ENCODE measurements at places on chromosomes 7 and 10. TPM values are rescaled to one million over a fixed set of nuclear protein-coding genes. Genes with fewer than 3 reads are reported as not detected.

DNA sequence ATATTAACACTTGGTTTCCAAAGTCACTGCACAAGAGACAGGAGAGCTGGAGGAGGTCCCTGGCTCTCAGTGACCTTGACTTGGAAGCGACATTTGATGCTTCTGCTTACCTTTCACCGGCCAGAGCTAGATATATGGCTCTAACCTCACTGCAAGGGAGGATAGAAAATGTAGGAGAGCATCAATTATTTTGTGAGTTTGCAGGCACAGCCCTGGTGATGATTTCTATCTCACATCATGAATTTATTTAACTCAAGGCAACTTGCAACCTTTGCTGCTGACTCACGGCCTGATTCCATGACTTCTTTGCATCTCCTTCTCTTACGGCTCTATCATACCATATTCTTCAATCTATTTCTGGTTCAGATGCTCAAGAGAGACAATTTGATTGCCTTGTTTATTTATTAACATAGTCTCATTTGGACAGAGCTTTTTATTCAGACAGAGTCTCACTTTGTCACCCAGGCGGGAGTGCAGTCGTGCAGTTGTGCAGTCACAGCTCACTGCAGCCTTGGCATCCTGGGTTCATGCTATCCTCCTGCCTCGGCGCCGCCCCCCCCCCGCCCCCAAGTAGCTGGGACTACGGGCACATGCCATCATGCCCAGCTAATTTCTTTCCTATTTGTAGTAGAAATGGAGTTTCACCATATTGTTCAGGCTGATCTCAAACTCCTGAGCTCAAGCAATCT, 196.0 kb downstream of the REEP3 start:
- DNase-seq, result no peak

- DNase-seq, result no peak
These were observed 26.7 kb upstream of the FGFR2 start for GRCh38 chr10:121624836-121625486.

Gene PPP1R3C
- total RNA-seq, result 212 TPM

Gene HOXA11
- not detected for total RNA-seq

Gene GSAP
- 7.2 TPM for total RNA-seq

DNA sequence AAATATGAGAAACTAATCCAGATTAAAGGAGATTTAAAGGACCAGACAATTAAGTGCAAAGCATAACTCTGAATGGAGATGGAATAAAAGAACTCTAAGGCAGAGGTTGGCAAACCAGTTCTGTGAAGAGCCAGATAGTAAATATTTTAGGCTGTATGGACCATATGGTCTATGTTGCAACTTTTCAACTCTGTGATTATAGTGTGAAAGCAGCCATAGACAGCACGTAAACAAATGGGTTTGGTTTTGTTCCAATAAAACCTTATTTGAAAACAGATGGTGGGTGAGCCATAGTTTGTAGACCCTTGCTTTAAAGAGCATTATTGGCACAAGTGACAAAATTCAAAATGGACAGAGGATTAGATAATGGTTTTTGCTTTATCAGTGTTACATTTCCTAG, 884.1 kb downstream of the CCSER2 start:
- no peak for DNase-seq

Gene JAKMIP3
- total RNA-seq, result 1.5 TPM
